GM13976 (cell line): ENCODE measurements at places on chromosomes 6 and 20.

DNA sequence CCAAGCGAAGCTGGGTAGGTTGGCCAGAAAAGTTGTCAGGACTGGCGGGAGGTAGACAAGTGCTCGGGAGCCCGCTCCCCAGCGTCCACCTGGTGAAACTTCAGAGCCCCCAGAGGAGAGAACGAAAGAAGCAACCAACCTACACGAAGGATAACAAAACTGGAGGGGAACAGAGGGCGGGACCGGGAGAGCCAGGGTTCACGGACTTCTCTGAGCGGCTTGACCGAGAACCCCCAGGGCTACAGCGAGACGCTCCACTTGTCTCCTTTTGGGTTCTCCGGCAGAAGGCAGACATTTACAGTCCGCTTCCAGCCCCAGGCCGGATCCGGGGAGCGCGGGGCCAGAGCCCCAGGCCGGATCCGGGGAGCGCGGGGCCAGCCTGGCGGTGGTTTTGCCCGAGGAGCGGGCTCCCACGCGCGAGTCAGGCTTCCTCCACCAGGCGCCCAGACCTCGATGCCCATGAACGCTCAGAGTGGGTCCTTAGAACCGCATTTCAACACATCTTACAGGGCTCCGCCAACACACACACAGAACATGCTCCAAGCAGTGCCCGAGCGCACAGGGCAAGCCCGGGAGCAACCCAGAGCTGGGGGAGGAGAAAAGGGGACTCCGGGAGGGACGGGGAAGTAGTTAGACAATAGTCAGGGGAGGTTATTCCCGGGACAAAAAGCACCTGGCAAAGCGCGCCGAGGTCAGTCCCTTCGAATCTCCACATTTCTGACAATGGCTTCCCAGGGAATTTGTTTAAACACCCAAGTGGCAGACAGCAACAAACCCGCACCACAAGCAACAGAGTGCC lies 1.1 kb downstream of the PTPRK start:
- peak; percentile 20 for DNase-seq

DNA sequence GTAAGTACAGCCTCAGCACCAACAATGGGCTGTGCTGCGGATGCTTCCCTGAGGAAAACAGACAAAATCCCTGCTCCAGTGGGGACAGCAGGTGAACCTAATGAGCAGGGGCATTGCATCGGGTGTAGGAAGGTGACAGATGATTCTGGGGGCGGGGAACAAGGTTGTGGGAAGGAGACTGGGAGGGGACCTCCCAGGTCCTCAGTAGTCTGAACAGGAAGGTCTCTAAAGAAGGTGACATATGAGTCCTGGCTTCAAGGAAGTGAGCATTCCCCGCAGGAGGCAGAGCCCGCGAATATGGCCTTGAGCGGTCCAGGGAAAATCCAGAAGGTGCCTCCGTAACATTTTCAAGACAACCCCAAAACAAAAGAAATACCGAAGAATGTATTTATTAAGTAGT lies 19.4 kb downstream of the ULBP1 start:
- DNase-seq = no peak

GRCh38 chr6:33211666-33212422 lies 3.5 kb downstream of the RING1 start:
- peak; percentile 24 for DNase-seq

DNA sequence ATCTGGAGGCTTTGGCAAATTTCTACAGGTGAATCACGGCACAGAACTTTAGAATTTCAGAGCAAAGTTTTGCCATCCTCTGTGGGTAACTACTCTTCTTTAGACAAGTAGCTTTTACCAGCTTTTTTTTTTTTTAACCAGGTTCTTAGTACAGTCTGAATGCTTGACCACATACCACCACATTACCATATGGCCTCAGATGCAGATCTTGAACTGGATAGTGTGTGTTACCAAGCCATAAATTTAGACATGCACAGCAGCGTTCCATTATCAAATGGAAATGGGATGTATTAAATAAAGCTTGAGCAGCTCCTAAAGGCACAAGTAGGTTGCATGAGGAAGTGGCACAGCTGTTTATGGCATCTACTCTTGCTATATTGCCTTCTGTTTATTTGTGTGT lies 38.3 kb upstream of the PRSS16 start:
- DNase-seq = no peak
